ENCODE measurements at places on chromosomes 5 and 9. TPM values are rescaled to one million over a fixed set of nuclear protein-coding genes. Genes with fewer than 3 reads are reported as not detected.

DNA sequence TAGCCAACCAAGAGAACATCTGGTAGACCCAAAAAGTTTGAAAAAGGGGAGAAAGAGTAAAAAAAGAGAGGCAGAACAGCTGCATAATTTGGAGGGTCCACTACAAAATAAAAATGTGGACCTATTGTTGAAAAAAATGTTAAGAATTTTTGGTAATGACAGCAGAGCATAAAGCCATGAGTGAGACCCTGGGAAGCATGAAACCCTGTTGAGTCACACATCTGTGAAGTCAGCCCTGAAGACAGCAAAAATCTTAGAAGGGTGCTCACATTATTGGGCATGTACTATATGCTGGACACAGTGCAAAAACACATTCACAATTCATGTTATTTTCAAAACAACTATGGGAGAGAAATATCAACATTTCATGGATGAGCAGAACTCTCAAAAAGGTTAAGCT, 56.4 kb upstream of the LIFR start:
- H3K4me1 ChIP-seq: no peaks in the 10 kb centered on the region
- H3K27ac ChIP-seq: no peak overlapping the region
- DNase-seq: no peak
- H3K36me3 ChIP-seq: no peaks in the 10 kb centered on the region
- no peaks in the 10 kb centered on the region for H3K27me3 ChIP-seq

- peaks cover 28% of the 10 kb centered on the region for H3K4me1 ChIP-seq
- no peak for DNase-seq
- peak overlapping the region; percentile 29 for H3K27ac ChIP-seq
- H3K27me3 ChIP-seq: no peaks in the 10 kb centered on the region
- H3K4me3 ChIP-seq: no peak overlapping the region
Observed at GRCh38 chr5:109739741-109740728, 50.3 kb downstream of the MAN2A1 start.

GRCh38 chr9:2872250-2872930, 28.5 kb upstream of the PUM3 start:
- no peaks in the 10 kb centered on the region for H3K4me1 ChIP-seq
- no peak overlapping the region for H3K27ac ChIP-seq
- no peak overlapping the region for H3K4me3 ChIP-seq
- H3K36me3 ChIP-seq: no peaks in the 10 kb centered on the region
- H3K27me3 ChIP-seq: no peaks in the 10 kb centered on the region

GRCh38 chr5:141835928-141836670, 42.1 kb downstream of the PCDH1 start:
- H3K4me3 ChIP-seq: no peak overlapping the region
- H3K27ac ChIP-seq: peak overlapping the region; percentile 52
- H3K27me3 ChIP-seq: no peaks in the 10 kb centered on the region

The MELK gene
- 0.13 TPM for total RNA-seq

- no peaks in the 10 kb centered on the region for H3K36me3 ChIP-seq
- H3K4me3 ChIP-seq: no peak overlapping the region
- no peak for DNase-seq
- H3K4me1 ChIP-seq: peaks cover 3% of the 10 kb centered on the region
Observed at GRCh38 chr9:119853126-119853525, 483.9 kb upstream of the BRINP1 start.

The INSL4 gene
- total RNA-seq: not detected

GRCh38 chr9:73234008-73234360, 82.3 kb downstream of the ANXA1 start:
- no peak overlapping the region for H3K27ac ChIP-seq
- H3K27me3 ChIP-seq: peaks cover 4% of the 10 kb centered on the region
- DNase-seq: no peak
- H3K4me1 ChIP-seq: no peaks in the 10 kb centered on the region
- H3K4me3 ChIP-seq: no peak overlapping the region

The APBA1 gene
- 9.7 TPM for total RNA-seq

- no peaks in the 10 kb centered on the region for H3K36me3 ChIP-seq
- no peak overlapping the region for H3K4me3 ChIP-seq
- H3K27me3 ChIP-seq: no peaks in the 10 kb centered on the region
- DNase-seq: no peak
- no peak overlapping the region for H3K27ac ChIP-seq
Observed at GRCh38 chr9:75418518-75418917, 330.2 kb downstream of the OSTF1 start.

DNA sequence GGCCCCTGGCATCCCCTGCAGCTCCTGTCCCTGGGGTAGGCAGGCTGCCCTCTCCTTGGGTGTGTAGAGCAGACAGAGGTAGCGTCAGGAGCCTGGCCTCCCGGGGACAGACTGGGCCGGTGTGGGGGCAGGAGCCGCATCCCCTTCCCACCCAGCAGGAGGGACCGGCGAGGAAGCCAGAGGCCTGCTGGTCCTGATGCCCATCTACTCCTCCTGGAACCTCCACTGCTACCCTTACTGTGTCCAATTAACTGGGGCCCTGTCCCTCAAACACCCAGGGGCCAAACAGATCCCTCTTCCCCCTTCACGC, 15.6 kb downstream of the RALGDS start:
- no peaks in the 10 kb centered on the region for H3K4me1 ChIP-seq
- no peak for DNase-seq
- no peaks in the 10 kb centered on the region for H3K27me3 ChIP-seq

DNA sequence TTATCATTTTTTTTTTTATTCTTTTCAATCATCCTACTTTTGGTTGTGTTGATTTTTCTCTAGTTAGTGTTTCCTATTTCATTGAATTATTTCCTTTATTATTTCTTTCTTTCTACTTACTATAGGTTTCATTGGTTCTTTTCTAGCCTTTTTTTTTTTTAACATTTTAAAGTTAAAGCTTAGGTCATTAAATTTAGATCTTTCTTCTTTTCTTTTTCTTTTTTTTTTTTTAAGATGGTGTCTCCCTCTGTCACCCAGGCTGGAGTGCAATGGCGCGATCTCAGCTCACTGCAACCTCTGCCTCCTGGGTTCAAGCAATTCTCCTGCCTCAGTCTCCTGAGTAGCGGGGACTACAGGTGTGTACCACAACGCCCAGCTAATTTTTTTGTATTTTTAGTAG, 43.0 kb upstream of the PPP2CA start:
- H3K4me3 ChIP-seq: no peak overlapping the region
- H3K36me3 ChIP-seq: no peaks in the 10 kb centered on the region
- no peak overlapping the region for H3K27ac ChIP-seq
- H3K4me1 ChIP-seq: no peaks in the 10 kb centered on the region
- H3K27me3 ChIP-seq: no peaks in the 10 kb centered on the region

DNA sequence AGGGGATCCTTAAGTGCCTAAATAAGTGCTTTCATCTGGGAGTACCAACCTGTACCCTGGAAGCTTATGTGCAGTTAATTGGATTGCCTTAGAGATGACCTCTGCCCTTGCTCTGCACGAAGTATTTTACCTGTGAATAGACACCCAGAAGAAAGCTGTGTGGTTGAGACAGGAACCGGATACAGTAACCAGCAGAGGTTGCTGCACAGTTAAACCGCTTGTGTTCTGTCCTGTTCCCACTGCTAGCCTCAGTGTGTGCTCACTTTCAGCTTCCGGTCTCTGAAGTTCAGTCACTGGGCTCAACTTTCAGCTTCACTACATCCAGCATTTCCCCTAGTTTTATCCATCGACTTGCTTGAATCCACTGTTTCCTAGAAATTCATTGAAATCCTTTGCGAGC, 185.3 kb downstream of the FAM170A start:
- H3K4me1 ChIP-seq: no peaks in the 10 kb centered on the region
- H3K27ac ChIP-seq: no peak overlapping the region
- H3K27me3 ChIP-seq: no peaks in the 10 kb centered on the region
- no peak for DNase-seq

GRCh38 chr5:73286896-73287295, 113.9 kb downstream of the TMEM174 start:
- H3K36me3 ChIP-seq: no peaks in the 10 kb centered on the region
- no peak overlapping the region for H3K27ac ChIP-seq
- peaks cover 14% of the 10 kb centered on the region for H3K4me1 ChIP-seq
- no peaks in the 10 kb centered on the region for H3K27me3 ChIP-seq
- H3K4me3 ChIP-seq: no peak overlapping the region

DNA sequence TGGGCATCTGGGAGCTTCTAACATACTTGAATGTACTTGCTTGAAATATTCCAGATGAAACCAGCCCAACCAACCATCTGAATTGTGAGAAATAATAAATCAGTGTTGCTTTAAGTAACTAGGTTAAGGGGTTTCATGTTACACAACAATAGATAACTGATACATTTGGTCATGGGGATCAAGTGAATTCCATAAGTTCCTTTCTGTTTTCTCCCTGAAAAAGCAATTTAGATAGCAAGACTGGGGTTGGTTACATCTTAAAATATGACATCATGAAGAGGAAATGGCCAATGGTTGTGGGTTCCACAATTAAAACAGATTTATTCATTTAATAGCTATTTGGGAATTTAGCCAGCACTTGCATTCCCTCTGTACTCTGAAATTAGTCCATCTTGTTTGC, 559.7 kb downstream of the TLR4 start:
- no peaks in the 10 kb centered on the region for H3K4me1 ChIP-seq
- H3K27me3 ChIP-seq: no peaks in the 10 kb centered on the region
- no peak overlapping the region for H3K27ac ChIP-seq
- H3K4me3 ChIP-seq: no peak overlapping the region
- no peak for DNase-seq
- no peaks in the 10 kb centered on the region for H3K36me3 ChIP-seq

GRCh38 chr5:119750887-119751733, 121.8 kb downstream of the FAM170A start:
- H3K36me3 ChIP-seq: no peaks in the 10 kb centered on the region
- no peaks in the 10 kb centered on the region for H3K27me3 ChIP-seq
- H3K4me3 ChIP-seq: no peak overlapping the region
- DNase-seq: no peak
- no peak overlapping the region for H3K27ac ChIP-seq
- H3K4me1 ChIP-seq: no peaks in the 10 kb centered on the region

DNA sequence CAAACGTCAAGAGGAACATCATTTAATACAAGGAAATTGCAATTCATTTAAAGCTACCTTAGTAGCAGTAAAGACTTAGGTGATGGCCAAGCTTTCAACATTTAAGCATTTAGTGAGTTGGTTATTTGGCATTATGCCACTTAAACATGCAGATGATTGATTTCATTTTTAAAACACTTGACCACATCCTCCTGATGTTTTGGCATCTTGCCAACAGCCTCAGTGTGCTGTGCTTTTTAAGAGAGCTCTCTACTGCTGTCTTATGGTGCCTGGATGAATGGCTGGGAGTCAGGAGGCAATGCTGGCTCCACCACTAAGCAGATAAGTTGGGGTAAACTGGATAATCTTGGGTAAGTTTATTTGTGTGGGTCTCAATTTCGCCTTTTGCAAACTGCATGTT, 364.5 kb downstream of the MAN2A1 start:
- H3K27ac ChIP-seq: no peak overlapping the region
- DNase-seq: no peak
- H3K4me3 ChIP-seq: no peak overlapping the region
- no peaks in the 10 kb centered on the region for H3K27me3 ChIP-seq
- H3K36me3 ChIP-seq: no peaks in the 10 kb centered on the region
- peaks cover 22% of the 10 kb centered on the region for H3K4me1 ChIP-seq

GRCh38 chr5:170886210-170886894, 24.5 kb downstream of the RANBP17 start:
- no peak overlapping the region for H3K27ac ChIP-seq
- no peaks in the 10 kb centered on the region for H3K4me1 ChIP-seq
- no peak for DNase-seq
- no peaks in the 10 kb centered on the region for H3K27me3 ChIP-seq

GRCh38 chr5:173968154-173968797, 20.7 kb upstream of the C5orf47 start:
- H3K4me3 ChIP-seq: no peak overlapping the region
- H3K27me3 ChIP-seq: no peaks in the 10 kb centered on the region
- H3K27ac ChIP-seq: no peak overlapping the region
- no peaks in the 10 kb centered on the region for H3K36me3 ChIP-seq
- DNase-seq: no peak

GRCh38 chr5:68332080-68332451, 116.5 kb downstream of the PIK3R1 start:
- no peaks in the 10 kb centered on the region for H3K27me3 ChIP-seq
- DNase-seq: no peak
- no peaks in the 10 kb centered on the region for H3K36me3 ChIP-seq
- H3K4me1 ChIP-seq: peaks cover 4% of the 10 kb centered on the region
- no peak overlapping the region for H3K27ac ChIP-seq

GRCh38 chr5:132220491-132220890, 7.2 kb downstream of the P4HA2 start:
- peaks cover 80% of the 10 kb centered on the region for H3K4me1 ChIP-seq
- no peak overlapping the region for H3K4me3 ChIP-seq
- DNase-seq: no peak
- H3K27me3 ChIP-seq: no peaks in the 10 kb centered on the region
- peaks cover 16% of the 10 kb centered on the region for H3K36me3 ChIP-seq

DNA sequence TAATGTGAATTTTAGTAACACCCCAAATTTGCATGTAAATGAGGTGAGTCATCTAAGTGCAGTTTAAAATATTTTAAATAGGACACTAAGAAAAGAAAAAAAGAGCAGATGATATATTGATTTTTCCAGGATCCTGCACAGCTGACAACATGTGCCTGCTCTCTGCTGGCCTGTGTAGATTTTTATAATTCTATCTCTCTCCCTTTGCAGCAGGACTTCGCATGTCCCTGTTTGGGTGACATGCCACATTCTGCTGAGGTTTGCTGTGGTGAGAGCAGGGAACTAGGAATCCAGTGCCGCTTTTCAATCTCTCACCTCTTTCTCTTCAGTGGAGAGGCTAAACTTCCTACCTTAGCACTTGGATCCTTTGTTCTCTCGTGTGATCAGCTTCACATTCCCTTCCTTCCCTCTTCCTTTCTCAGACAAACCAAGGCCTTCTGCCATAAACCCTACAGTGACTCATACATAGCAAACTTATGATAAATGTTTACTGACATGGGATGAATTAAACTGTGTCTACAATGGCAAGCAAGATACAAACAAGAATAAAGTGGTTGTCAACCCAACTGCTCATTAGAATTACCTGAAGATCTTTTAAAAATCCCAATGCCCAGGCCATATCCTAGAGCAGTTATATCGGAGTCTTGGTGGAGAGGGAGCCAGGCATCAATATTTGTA, 198.8 kb upstream of the EFNA5 start:
- no peak for DNase-seq
- H3K4me3 ChIP-seq: no peak overlapping the region
- H3K36me3 ChIP-seq: no peaks in the 10 kb centered on the region
- no peak overlapping the region for H3K27ac ChIP-seq

Data from esophagus muscularis mucosa (tissue), 4 donors.